Adipocyte (in vitro differentiated cells): ENCODE measurements at places on chromosomes 13 and 19.

GRCh38 chr13:94362411-94362909, 117.0 kb downstream of the DCT start:
- peak; percentile 95 for DNase-seq

- DNase-seq: peak; percentile 90
Observed at GRCh38 chr19:10625003-10625761, at the start of gene SLC44A2. Gene SLC44A2, plus strand, starts transcription at chr19:10625553. Its CDS starts 81 bp downstream, at chr19:10625634.

DNA sequence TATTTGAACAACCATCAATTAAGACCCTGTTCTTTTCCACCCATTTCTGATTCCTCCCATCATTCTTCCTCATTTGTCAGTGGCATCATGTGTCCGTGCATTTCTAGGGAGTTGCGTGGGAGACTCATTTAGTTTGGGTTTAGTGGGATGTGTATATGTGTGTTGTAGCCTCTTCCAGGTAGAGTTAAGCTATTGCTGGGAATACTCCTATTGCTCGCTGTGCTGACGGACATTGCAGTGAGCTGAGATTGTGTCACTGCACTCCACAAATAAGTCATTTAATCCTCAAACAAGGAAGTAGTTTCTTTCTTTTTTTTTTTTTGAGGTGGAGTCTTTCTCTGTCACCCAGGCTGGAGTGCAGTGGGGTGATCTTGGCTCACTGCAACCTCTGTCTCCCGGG, 42.2 kb upstream of the RCBTB2 start:
- DNase-seq: no peak

- no peak for DNase-seq
Observed at GRCh38 chr19:35295792-35296462, 4.0 kb downstream of the MAG start.

- no peak for DNase-seq
Observed at GRCh38 chr13:79528759-79529191, 47.8 kb downstream of the NDFIP2 start.

GRCh38 chr19:2820112-2820702, 539 bp downstream of the ZNF554 start:
- DNase-seq: peak; percentile 35

- no peak for DNase-seq
Observed at GRCh38 chr13:27395007-27395510, 29.4 kb upstream of the GTF3A start.

DNA sequence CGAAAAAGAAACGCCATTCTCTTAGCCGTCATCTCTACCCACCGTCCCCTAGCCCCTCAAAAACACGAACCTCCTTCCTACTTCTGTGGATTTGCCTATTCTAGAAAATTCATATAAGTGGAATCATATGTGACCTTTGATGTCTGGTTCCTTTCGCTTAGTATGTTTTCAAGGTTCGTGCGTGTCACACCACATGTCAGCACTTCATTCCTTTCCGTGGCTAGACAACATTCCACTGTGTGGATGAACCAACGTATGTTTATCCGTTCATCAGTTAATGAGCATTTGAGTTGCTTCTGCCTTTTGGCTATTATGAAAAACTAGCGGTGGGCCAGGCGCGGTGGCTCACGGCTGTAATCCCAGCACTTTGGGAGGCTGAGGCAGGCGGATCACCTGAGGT, 14.0 kb upstream of the PPP1R12C start:
- no peak for DNase-seq

DNA sequence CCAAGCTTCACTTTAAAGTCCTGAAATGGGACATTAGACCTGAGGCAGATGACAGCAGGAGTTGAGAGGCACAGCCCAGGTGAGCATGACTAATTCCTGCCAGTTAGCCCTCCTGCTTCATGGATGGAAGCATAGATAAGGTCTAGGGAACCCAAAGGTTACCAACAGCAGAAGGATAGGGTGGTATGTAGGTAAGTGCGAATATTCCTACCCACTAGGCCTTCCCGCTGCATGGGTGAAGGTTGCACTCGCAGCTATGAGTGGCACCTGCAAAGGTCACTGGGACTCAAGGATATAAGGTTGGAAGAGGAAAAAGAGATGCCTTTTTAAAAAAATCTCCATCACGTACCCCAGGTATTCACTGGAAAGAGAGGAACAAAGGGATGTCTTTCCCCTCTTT, 12.2 kb upstream of the MLLT1 start:
- DNase-seq: no peak

DNA sequence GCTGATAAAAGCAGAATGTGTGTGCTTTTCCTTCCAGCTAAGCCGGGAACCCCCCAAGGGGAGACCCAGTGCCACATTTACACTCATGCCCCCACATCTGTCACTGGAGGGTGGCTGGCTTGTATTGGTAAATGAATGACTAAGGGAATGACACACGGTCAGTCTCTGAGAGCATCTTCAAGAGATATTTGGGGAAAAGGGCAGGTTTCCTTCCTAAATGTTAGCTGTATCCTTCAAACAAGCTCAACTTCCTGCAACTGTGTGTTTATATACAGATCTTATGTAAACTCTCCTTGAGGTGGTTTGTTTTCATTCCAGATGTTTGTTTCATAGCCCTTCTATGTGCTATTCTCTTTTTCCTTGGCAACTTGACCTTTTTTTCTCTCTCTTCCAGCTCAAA, 192.6 kb downstream of the COL4A1 start:
- DNase-seq: peak; percentile 43

- DNase-seq: no peak
Observed at GRCh38 chr19:54196536-54196935, 4.1 kb upstream of the RPS9 start.

DNA sequence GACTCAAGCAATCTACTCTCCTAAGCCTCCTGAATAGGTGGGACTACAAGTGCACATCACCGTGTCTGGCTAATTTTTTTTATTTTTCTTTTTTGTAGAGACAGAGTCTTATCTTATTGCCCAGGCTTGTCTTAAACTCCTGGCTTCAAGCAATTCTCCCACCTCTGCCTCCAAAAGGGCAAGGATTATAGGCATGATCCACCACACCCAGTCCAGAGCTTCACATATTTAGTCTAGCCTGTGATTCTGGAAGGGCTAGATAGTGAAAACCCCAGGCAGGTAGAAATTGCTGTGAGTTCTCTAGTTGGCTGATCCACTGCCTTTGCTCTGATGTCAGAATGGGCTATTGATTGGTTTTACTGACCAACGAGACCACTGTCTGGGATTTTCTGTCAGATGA, 854.6 kb upstream of the MIR17HG start:
- DNase-seq: no peak

DNA sequence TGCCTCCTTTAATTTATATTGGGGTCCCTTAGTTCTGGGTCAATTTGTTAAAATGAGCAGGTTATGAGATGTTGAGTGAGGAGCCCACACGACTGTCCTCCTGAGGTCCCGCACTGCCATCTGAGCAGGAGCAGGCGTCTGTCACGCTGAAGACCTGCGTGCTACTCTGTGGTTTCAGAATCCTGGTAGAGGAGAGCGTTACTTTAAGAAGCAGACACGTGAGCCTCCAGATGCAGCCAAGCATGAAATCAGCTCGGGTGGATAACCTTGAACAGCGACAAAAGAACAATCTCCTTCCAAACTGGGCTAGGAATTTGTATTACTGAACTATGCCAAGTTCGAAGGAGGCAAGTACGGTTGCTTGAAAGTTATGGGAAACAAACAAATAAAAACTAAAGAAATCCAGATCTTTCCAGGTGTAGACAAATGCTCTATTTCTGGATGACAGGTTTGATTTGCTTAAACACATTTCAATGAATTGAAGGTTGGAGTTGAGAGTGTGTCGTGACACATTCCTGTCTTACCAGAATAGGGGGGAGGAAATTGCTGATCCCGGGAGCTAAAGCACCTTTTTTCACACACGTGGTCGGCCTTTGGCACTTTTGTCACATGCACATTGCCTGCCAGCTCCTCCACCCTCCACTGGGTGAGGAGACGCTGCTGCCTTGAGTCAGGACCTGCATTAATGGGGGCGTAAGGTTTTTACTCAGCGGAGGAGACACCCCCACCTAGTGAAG, 945.5 kb upstream of the SLC10A2 start:
- no peak for DNase-seq

DNA sequence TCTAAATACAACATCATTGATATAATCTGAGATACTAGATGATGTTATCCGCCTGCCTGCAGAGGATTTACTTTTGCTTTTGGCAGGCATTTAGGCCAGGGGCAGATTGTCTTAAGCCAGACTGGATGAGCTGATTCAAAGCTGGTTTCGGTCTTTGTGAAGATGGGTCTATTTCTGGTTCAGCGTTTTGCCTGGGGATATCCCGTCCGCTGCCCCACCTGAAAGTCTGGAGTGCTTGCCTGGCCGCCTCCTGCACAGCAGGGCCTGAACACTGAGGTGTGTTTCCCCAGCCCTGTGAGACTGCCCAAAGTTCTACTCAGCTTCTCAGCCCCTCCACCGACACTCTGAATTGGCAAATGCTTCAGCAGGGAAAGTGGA, 149.7 kb downstream of the KATNAL1 start:
- no peak for DNase-seq

DNA sequence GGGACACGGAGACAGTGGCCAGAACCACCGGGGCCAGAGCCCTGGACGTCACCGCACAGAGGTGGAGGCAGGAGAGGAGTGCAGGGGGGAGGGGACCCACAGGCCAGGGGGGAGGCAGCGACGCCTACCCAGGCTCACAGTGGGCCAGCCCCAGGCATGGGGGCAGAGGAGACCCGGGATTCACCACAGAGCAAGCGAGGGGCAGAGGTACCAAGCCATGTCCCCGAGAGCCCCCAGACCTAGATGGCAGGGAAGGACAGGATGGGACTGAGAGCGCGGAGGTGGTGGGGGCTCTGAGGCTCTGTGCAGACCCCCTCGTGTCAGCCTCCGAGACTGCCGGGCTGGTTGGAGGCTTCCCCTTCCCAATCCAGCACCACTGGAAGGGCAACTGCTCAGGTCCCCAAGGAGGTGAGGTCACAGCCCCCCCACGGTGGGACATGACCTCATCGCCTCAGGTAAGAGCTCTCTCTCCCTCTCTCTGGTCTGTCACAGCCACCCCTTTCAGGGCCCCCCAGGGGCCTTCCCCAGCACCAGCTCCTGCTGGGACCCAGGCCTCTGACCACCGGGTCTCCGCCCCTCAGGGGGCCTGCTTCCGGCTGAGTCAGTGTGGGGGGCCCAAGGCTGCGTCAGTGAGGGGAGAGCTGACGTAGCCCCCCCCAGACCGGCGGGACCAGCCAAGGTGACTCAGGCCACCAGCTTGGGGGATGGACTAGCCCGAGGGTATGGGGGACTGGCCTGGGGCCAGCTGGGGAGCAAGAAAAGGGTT, 2.2 kb upstream of the IL11 start:
- peak; percentile 40 for DNase-seq

GRCh38 chr19:18227781-18228271, 1.6 kb upstream of the PDE4C start:
- no peak for DNase-seq

- no peak for DNase-seq
Observed at GRCh38 chr13:53010374-53011105, 18.1 kb upstream of the OLFM4 start.

- no peak for DNase-seq
Observed at GRCh38 chr19:4933528-4933927, 24.2 kb downstream of the UHRF1 start.

DNA sequence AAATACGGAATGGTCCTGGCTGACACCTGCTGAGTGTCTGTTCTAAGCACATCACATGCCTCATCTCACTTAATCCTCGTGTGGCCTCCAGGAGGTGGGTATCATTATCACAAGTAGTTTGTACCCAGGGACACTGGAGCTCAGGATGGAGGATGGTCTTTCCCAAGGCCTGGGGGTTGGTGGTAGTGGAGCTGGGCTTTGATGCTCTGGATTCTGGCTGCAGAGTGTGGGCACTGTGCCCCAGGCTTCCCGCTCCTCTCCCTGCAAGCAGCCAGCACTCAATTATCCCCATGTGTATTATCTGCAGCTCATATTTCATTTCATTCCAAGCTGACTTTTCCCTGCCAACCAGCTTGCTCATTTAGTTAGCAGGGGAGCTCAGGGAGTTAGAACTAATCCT, 52.1 kb downstream of the SIAH3 start:
- no peak for DNase-seq

GRCh38 chr13:34567597-34567996, 374.5 kb upstream of the NBEA start:
- no peak for DNase-seq

DNA sequence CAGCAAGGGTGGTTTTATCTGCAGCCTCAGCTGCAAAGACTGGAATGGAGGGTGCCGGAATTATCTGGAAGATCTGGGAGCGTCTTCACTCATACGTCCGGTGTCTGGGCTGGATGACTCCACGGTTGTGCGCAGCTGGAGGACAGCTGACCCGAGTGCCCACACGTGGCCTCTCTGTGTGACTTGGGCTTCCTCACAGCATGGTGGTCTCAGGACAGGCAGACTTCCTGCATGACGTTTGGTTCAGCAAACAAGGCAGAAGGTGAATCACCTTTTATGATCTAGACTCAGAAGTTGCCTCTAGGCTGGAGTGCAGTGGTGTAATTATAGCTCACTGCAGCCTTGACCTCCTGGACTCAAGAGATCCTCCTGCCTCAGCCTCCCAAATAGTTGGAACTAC, 33.2 kb downstream of the CACNG6 start:
- DNase-seq: no peak

DNA sequence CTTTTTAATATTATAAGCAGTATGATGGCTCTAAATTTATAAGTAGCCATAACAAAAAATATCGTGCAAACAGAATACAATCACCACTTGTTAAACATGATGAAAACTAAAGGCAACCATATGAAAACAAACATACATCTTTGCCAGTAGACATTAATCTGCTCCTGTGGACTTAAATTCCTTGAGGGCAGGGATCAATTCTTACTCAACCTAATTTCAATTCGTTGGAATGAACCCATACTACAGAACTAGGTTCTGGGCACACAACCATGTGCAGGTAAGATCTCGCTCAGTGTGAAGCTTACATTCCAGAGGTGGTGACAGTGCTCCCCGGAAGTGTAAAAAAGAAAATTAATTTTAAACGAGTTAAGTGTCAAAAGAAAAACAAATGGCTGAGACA, 13.4 kb downstream of the TBC1D4 start:
- no peak for DNase-seq

- no peak for DNase-seq
Observed at GRCh38 chr13:58767566-58767965, 1136.0 kb downstream of the PCDH17 start.

DNA sequence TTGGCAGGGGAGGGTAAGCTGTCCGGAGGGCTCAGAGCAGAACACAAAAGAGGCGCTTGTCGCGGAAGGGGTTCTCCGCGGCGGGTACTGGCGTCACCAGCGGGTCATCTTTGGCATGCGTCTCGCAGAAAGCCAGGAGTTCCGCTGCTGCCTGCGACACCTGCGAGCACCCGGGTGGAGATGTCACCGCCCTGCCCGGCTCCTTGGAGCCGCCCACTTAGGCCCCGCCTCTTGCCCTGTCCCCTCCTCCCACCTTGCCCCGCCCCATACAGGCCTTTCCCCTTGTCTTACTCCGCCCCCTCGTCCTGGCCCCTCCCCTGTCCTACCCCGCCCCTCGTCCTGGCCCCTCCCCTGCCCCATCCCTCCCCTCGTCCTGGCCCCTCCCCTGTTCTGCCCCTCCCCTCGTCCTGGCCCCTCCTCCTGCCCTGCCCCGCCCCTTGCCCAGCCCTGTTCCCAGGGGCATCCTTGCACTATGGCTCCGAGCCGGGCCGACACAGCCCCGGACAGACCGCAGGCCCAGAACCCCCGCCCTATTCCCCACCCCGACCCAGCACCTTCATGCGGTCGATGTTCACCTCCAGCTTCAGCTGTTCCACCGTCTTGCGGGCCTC, 1.9 kb downstream of the GNG8 start:
- peak; percentile 78 for DNase-seq

GRCh38 chr19:19486343-19487076, 28.8 kb downstream of the TSSK6 start:
- DNase-seq: no peak
